ENCODE measurements at places on chromosomes 16 and 17.

DNA sequence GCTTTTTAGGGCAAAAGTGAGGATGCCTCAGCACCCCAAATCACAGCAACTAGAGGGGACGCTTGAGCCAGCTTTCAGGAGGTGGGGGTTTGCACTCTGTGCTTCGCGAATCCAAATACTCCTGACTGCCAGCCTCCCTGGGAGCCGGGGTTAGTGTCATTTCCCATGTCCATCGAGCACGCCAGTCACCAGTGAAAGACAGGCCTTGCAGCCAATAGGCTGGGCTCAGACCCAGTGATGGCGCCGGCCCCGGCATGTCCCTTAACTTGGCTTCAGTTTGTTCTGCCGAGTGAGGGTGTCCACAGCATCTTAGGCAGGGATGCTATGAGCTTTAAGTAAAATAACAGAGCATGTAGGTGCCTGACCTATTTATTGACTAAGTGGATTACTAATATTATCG is 50.9 kb upstream of the CDC42EP4 start:
- DNase-seq = no peak

DNA sequence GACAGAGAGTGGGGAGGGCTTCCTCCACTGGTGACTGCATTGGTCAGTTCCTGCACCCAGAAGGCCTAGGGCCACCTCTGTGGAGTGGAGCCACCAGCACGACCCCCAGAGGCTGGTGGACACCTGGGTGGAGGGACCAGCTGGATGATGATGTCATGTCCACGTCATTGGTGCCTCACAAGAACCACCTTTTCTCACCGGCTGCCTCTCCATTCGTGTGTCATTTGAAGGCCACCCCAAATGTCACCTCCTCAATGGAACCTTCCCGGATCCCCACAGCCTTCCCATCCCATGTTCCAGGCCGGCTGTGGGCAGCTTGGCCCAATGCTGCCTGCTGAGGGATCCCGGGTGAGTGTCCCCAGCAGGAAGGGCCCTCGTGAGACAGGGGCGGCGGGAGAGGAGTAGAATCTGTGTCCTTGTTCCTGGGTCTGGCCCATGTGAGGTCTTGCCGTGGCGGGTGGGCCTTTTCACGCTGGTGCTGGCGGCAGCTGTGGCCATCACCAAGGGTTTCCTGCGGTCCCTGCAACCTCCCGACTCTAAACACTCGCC is 9.1 kb upstream of the CHMP6 start:
- DNase-seq = no peak

GRCh38 chr16:52480237-52480636 is 66.7 kb downstream of the TOX3 start:
- no peak for DNase-seq

- no peak for DNase-seq
Observed at GRCh38 chr16:79534143-79534542, 66.4 kb downstream of the MAF start.

DNA sequence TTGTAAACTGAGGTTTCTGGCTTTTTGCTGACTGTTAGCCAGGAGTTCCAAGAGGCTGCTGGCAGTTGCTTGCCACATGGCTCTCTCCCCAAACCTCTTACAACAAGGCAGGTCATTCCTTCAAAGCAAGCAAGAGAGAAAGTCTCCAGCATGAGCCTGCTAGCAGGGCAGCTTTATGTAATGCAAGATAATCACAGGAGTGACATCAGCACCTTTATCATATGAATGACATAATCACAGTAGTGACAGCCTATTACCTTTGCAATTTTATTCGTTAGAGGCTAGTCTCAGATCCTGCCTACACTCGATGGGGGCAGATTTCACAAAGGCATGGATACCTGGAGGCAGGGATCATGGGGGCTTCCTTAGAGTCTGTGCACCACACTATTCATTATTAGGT is 79.5 kb upstream of the KCNJ16 start:
- no peak for DNase-seq

DNA sequence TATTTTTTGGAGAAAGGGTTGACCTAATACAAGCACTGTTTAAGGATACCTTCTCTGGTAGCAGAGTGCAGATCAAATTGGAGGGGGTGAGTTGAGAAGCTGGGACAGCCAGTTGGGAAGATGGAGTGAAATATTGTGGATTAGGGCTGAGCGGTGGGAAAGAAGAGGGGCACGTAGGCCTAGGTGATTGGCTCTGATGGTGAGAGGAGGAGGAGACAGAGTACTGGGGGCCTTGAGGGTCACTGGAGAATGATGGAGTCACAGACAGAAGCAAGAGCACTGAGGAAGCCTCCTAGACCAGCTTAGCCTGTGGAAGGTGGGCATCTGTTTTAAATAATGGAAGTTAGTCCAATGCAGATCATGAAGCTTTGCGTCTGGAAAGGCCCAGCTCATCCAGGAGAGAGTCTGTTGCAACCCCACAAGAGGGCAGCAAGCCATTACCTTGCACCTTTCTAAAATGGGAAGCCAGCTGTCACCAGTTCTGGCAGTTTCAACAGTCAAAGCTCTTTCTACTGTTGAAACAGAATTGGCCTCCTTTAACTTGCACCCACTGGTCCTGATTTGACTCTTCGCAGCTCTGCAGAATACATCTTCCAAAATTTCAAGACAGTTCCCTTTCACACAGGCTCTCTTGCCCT is 11.8 kb downstream of the SLC9A5 start:
- no peak for DNase-seq

DNA sequence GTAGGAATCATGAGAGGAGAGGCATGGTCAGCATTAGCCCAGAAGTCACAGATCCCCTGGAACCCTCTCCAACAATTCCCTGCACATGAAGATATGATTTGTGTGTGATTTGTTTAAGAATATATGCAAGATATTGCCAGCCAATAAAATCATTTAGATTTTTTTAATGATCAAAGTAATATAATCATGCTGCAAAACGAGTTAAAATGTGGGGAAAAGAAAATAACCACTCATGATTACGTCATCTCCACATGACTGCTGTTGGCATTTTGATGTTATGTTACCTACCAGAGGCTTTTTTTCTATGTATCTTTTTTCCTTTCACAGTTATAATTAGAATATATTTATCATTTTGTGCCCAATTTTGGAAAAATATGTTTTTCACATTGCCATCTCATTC is 22.4 kb downstream of the SLC35G3 start:
- no peak for DNase-seq

- no peak for DNase-seq
Observed at GRCh38 chr17:79191270-79191934, 116.8 kb downstream of the ENGASE start.

DNA sequence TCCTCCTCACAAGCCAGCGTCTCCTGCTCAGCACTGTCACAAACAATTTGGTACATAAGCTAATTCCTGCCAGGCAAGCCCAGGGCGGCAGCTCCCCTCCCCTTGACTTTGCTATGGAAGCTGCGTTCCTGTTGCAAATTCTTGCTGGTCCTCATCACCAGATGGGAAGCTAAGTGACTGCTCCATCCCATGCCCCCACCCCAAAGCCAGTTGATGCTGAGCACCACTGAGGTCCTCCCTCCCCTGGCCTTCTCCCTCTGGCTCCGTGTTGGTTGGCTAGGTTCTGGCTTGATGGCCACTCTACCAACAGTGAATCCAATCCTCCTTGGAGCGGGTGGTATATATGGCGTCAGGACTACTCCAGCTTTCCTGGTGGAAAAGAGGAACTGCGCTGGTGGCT is 34.4 kb downstream of the PIPOX start:
- DNase-seq = no peak

GRCh38 chr17:61249649-61250299 is 149.9 kb upstream of the TBX2 start:
- DNase-seq = no peak

- DNase-seq = no peak
Observed at GRCh38 chr16:29734786-29735185, 11.0 kb downstream of the C16orf54 start.

DNA sequence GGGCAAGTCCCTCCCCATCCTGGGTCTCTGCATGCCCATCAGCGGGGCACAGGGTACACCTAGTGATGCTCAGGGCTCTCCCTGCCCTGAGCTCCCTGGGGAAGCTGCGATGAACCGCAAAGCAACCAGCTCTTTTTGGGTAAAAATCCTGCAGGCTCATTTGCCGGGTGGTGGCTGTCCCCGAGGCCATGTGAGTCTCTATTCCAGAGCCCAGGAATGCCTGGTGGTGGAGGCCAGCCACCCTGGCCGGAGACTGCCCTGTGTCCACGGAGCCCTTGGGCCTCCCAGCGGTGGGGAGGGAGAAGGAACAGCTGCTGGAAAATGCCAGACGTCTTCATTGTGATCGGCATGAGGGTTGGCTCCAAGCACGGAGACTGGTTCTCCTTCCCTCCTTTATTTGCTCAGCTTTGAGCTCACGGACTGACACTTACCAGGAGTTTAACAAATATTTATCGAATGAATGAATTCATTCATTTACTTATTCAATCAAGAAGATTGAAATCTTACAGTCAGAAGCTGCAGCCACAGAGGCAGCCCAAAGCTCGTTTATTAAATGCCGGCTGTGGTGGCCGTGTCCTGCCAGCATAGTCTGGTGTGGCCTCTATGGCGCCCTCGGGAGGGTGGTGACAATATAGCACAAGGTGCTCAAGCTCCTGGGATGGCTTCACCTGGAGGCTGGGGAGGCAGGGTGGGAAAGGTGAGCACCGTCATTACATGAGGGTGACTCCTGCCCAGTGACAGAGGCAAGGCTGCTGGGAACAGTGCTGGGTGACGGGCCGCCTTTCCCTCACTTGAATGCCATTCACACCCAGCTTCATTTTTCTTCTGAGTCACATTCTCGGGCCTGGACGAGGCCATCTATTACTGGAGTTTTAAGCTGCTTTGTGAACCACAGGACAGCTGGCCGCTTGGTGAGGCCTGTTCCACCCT is 31.1 kb upstream of the JPH3 start:
- DNase-seq = no peak
